Muscle of arm (tissue), 14 donors: ENCODE measurements at places on chromosomes 12 and 14.

DNA sequence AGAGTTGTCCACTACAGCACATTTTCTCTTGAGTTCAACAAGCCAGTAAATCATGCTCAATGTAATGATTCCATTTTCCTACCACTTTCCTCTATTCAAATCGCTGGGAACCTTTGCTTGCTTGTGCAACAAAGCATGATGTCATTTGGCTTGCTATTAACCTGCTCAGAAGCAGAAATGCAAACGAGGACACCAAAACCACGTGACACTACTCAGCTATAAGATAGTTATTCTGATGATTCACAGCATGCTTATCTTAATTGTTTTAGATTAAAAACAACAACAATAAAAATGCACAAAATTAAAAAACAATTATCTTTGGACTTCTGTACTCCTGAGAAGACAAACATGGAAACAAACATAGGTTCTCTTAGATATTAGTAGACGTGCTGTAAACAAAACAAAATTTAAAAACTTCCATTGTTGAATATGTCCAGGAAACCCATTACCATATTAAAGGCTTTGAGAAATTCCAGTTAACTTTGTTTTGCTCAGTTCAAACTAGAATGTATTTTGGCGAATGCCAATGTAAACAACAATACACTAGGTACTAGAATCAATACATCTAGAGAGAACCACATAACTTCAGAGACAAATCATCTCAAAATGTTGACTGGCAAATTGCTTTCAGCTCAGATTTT lies 77.5 kb upstream of the KRAS start:
- DNase-seq, result no peak

GRCh38 chr12:132108211-132108832 lies 35.8 kb downstream of the DDX51 start:
- no peak for DNase-seq

DNA sequence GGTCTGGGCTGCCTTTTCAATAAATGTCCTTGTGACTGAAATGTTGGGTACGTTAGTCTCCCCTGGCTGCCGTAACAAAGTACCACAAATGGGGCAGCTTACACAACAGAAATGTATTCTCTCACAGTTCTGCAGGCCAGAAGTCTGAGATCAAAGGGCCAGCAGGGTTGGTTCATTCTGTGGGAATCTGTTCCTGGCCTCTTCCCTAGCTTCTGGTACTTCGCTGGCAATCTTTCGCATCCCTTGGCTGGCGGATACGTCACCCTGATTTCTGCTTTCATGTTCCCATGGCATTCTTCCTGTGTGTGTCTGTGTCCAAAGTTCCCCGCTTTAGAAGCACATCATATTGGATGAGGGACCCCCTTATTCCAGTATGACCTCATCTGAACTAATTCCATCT lies 95.8 kb upstream of the NCOR2 start:
- no peak for DNase-seq

GRCh38 chr12:77189901-77190416 lies 124.6 kb upstream of the E2F7 start:
- peak; percentile 23 for DNase-seq

- no peak for DNase-seq
Measured at GRCh38 chr12:45243963-45244362, 28.1 kb downstream of the ANO6 start.
